Lung microvascular endothelial cell (primary cell): ENCODE measurements at places on chromosomes 3 and 15. TPM values are rescaled to one million over a fixed set of nuclear protein-coding genes. Genes with fewer than 3 reads are reported as not detected.
A peak's percentile ranks its signal among the peaks of the same experiment; 100 is the strongest.

DNA sequence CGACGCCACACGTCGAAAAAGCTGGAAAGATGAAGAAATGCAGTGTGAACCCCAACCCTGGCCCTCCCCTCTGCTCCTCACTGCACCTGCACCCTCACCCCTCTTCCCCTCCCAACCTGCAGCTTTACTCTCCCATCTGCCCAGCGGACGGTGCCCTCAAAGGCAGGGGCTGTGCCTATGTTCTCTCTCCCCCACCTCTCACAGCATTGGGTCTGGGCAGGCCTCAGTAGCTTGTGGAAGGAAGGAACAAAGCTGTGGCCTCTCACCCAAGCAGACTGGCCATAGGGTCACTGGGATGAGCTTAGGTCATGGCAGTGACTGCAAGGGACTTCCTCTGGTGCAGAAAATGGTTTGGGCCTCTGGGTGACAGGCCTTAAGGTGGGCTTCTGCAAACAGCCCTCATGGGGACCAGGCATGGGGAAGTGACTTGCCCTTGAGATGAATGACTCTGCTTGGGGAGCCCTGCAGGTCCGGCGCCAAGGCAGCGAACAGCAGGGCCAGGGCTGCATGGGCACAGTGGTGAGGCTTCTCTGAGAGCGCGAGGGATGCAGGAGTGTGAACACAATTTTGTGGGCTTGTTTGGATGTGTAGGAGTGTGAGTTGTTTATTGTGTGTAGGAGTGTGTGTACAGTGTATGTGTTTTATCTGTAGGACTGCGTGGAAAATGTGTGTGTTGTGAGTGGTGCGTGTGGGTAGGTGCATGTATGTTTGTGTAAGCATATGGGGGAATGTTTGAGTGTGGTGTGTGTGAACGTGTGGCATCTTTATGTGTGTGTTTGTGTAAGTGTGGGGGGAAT is 29.2 kb downstream of the SRPRB start:
- DNase-seq, result no peak

DNA sequence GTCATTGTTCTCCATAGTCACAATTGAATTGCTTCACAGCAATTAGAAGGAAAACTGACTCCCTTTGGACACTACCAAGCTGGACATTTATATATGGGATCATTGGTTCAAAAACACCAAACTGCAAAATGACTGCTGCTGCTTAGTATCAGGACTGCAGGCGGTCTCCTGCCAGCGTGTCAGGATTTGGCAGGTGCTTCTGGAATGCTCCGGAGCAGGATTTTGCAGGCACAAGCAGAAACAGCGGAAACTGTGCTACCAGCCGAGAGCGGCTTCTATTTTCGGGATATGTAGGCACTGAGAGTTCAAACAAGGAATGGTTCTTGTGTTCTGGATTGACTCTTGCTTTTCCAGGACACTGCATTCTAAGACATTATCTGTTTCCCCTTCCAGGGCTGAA is 95.5 kb downstream of the SSR3 start:
- no peak for DNase-seq

GRCh38 chr15:60740787-60741354 is 261.9 kb upstream of the ICE2 start:
- no peak for DNase-seq

GRCh38 chr15:92896561-92896960 is 3.6 kb upstream of the CHD2 start:
- DNase-seq, result peak; percentile 9

GRCh38 chr3:5009506-5010109 is 30.4 kb downstream of the BHLHE40 start:
- DNase-seq, result no peak

GRCh38 chr3:134201201-134202130 is 49.2 kb downstream of the RYK start:
- peak; percentile 80 for DNase-seq

DNA sequence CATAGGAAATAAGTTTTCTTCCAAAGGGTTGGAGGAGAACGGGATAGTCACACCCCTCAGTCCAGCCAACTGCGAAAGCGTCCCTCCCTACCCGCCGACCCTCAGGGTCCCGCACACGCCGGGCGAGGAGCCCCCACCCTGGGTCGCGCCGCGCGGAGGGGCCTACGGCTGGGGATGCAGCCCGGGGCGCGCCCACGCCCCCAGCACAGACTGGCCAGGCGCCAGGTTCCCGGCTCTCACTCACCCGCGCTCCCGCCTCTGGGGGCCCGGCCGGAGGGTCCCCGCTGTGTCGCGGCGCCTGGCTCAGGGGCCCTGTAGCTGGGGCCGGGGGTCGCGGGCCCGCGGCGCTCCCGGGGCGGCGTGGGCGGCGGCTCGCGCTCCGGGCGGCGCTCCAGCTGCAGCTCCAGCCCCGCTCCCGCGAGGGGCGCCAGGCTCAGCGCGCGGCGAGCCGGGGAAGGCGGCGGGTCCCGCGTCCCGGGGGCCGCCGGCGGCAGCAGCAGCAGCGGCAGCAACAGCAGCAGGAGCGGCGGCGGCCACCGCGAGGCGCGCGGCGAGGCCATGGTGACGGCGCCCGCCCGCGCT is 375 bp downstream of the HEG1 start:
- no peak for DNase-seq

DNA sequence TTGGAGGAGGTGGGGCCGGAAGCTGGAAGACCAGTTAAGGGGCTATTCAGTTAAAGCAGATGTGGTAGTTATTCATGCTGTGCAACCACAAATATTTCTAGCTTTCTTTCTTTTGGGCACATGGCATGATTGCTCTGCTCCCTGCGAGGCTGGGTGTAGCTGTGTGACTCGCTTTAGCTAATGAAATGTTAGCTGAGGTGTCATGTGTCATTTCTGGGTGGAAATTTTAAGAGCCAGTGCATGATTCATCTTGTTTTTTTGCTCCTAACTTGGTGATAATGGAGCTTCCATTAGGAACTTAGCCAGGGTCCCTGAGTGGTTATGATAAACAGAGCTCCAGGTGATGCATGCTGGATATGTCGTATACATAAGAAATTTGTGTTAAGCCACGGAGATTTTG is 300.6 kb downstream of the SATB1 start:
- DNase-seq, result no peak

DNA sequence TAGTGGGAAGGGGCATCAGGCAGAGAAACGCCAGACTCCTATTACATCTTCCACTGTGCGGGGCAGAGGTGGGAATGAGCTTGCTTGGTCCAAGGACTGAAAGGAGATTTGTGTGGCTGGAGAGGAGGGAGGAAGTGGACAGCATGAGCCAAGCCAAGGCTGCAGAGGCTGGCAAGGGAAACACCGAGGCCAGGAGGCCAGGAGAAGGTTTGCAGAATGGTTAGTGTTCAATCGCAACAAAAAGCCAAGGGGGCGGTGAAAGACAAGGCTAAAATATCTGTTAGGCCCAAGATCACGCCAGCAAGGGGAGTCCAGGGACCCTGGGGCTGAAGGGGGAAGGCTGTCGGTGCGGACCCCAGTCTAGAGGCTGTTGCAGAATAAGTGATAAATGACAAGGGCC is 75.8 kb downstream of the CPN2 start:
- DNase-seq, result no peak

- peak; percentile 91 for DNase-seq
These were observed 95.0 kb downstream of the ATG7 start for GRCh38 chr3:11367143-11367693.

DNA sequence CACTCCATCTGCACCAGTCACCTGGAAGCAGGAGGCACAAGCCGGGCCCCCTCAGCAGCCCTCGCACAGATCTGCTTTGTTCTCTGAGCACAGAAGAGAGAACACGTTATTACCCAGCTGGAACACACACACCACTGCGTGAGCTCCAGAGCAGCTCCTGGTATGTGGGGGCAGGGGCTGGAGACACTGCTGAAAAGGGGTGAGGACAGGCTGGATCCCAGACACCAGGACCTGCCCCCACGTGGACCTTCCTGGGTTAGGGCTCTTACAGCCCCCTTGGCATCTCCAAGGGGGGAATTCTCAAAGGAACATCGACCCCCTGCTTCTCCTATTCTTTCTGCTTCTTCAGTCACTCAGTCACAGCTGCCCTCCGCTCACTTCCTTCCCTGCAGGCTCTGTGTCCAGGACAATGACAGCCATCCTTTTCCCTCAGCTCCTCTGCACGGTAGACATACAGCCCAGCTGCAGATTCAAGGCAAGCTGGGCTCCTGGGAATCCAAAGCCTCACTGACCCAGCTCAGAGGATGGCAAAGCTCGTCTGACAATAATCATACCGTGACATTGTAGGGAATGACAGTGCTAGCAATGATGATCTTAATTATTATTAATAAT is 33.7 kb downstream of the PRR20G start:
- no peak for DNase-seq

The SLC12A1 gene
- total RNA-seq, result not detected in 2 replicates

The HYAL2 gene
- total RNA-seq, result 404 and 600 TPM in 2 replicates

The HAUS2 gene
- total RNA-seq, result 17.5 and 17.9 TPM in 2 replicates

The IL17RE gene
- under 0.01 TPM in 2 replicates for total RNA-seq

The DISP2 gene
- total RNA-seq, result under 0.01 TPM in 2 replicates
